ENCODE measurements at places on chromosomes 16 and 17. TPM values are rescaled to one million over a fixed set of nuclear protein-coding genes. Genes with fewer than 3 reads are reported as not detected.
A peak's percentile ranks its signal among the peaks of the same experiment; 100 is the strongest.

DNA sequence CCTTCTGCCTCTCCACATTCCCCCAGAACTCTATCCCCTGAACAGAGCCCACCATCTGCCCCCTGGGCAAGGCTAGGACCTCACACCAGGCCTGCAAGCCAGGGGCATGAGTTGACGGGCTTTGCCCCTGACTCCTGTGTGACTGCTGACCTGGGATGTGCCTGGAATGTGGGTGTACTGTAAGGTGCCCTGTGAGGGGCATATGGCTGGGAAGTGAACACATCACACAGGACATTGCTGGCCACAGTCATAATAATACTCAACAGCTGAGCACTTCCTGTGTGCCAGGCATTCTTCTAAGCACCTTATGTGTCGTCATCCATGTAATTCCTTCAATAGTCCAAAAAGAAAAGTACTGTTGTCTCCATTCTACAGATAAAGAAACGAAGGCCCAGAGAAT is 13.3 kb downstream of the CES4A start:
- no peak for DNase-seq

DNA sequence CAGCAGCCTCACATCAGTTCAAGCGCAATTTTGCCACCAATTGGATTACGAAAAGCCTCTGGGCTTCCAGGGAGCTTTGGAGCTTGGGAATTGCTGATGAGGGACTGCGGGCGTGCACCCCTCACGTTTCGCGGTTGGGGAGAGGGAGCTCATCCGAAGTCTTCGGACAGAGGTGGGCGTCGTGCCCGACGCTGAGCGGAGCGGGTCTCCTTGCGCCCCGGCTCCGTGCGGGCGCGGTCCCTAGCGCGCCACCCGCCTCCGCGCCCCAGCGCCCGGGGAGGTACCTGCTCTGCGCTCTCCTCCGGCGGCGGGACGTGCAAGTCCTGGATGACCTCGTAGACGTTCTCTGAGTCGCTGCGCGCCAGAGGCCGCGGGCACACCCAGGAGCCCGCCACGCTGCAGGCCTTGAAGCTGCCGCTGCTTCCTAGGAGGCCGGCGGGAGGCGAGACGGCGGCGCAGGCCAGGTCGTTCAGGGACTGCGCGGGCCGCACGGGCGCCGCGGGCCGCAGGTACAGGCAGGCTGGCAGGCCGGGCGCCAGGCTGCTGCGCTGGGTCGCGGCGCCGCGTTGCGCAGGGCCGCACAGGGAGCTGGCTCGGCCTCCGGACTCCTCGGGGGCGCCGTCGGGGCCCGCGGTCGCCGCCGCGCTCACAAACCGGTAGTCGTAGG is 3.2 kb downstream of the ARHGAP27 start:
- no peak for DNase-seq

- DNase-seq = no peak
These were observed 424 bp downstream of the C17orf100 start for GRCh38 chr17:6651919-6652452.

DNA sequence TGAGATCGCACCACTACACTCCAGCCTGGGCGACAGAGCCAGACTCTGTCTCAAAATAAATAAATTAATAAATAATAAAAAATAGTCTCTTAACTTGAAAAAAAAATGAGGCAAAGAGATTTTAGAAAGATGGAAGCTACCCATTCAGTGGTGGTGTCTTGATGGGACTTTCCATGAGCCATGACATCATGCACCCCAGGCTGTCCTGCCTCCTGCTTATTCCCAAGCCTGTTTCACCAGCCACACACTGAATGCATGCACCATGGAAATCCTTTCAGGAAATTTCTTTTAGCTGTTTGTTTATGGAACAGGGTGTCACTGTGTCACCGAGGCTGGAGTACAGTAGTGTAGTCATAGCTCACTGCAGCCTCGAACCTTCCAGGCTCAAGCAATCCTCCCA is 8.9 kb upstream of the DLX3 start:
- no peak for DNase-seq

GRCh38 chr17:30550512-30551273 is 73.5 kb downstream of the GOSR1 start:
- peak; percentile 12 for DNase-seq

GRCh38 chr16:85052536-85052935 is 24.9 kb downstream of the KIAA0513 start:
- DNase-seq = no peak

DNA sequence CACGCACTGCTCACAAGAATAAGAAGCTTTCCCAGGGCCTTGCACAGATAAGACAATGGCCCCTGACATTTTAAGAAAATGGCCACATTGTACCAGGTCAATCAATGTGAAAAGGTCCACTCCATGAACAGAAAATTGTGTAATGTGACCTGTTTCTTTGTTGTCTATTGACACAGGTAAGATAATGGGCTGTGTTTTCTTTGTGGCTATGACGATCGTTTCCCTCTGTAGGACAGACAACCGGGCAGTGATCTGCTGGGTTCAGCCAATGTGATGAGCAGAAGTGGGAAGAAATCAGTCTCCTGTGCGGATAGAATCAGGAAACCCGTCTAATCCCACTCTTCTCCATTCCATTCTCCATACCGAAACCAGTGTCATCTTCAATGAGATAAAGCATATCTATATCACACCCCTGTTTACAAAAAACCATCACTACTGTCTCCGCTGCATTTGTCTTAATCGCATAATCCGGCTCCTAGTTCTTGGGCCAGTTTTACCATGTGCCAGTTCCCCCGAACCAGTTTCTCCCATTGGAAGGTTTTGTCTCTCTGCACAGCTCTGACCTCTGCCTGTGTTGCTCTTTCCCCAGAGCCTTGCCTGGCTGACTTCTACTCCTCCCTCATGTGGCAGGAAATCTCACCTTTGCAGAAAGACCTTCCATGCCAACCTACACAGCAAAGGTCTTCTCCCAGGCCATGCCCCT is 66.9 kb upstream of the ATF7IP2 start:
- DNase-seq = no peak

The HSF4 gene
- 1.3 TPM for total RNA-seq

The NPIPA3 gene
- total RNA-seq = 0.27 TPM

The TOX3 gene
- total RNA-seq = under 0.01 TPM

The EVI2B gene
- 20.7 TPM for total RNA-seq

GRCh38 chr17:78020717-78021108 is 62.2 kb downstream of the TNRC6C start:
- no peak for DNase-seq

- DNase-seq = no peak
These were observed 4.7 kb upstream of the IGF2BP1 start for GRCh38 chr17:48992444-48992843.

The COX6A2 gene
- total RNA-seq = not detected

GRCh38 chr17:78935419-78936323 is 10.5 kb upstream of the TIMP2 start:
- no peak for DNase-seq

GRCh38 chr16:1430759-1431496 is at the start of gene PERCC1:
Gene PERCC1, plus strand, starts transcription at chr16:1431078. Its CDS starts 1,516 bp downstream, at chr16:1432594.
- DNase-seq = no peak

DNA sequence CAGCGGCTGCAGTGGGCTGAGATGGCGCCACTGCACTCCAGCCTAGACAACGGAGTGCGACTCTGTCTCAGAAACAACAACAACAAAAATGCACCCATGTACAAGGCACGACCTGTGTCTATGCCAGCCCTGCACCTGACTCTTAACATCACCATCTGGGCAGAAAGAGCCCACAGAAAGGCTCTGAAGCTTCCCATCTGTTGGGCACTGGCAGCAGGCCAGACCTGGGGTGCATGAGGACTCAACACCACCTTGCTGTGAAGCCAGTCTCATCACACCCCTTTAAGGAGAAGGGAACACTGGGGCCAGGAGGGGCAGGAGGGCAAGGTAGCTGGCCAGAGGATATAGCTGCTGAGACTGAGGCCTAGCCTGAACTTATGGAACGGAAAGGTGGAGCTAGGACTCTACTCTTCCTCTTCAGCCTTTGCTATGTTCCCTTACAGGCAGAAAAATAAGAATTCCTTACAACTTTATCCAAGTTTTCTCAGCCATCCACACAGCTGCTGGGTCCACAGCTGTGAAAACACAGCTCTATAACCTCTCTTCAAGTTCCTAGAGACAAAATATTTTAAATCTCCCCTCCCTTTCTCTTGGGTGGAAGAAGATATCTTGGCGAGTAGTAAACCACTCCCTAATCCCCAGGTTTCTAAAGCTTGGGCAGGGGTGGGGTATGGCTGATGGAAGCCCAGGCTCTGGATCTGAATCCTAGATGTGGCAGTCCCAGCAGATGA is 2.8 kb downstream of the ELOB start:
- no peak for DNase-seq

GRCh38 chr17:77449908-77450741 is 309.4 kb downstream of the SEC14L1 start:
- no peak for DNase-seq

- no peak for DNase-seq
These were observed 26.8 kb upstream of the PRKCA start for GRCh38 chr17:66275651-66276050.

- DNase-seq = no peak
These were observed 191.0 kb downstream of the SPECC1 start for GRCh38 chr17:20200016-20200795.

The DOC2B gene
- total RNA-seq = 1.1 TPM

GRCh38 chr17:9021158-9021991 is at the start of gene NTN1:
Gene NTN1, plus strand, starts transcription at chr17:9021510. Its CDS starts 864 bp downstream, at chr17:9022374.
- DNase-seq = peak; percentile 62

The SULT1A2 gene
- total RNA-seq = 0.27 TPM

DNA sequence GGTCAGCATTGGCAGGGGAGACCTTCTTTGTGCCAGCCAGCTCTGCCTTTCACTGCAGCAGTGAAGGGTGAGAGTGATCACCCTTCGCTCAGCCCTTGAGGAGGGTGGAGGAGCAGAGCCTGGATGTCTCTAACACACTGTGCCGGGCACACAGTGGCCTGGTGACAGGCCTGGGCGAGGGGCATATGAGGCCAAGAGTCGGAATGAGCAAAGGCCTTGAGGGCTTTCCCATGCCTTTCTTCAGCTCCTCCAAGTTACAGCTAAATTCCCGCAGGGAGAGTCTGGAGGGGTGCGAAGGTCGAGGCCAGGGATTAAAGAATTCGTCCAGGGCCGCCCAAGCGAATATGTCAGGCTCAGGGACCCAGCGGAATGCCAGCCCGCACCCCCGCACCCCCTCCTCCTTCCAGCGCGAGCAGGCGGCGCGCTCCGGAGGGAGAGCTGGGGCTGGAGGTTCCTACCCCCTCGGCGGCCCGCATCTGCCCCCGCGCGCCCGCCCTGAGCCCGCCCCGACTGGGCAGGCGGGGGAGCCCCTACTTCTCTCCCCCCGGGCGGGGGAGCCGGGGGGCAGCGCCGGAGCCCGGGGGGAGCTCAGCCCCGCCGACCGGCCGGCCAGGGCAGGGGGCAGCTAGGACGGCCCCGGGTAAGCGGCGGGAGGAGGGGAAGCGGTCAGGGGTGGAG is at the start of gene RASL10B:
TSS of gene RASL10B (plus strand) at position 401 of the 678 bp plus-strand sequence. CDS start 3,546 bp downstream, outside the sequence.
- DNase-seq = peak; percentile 48

The KNOP1 gene
- 4.3 TPM for total RNA-seq

GRCh38 chr17:82674656-82675475 is 23.6 kb downstream of the RAB40B start:
- no peak for DNase-seq

DNA sequence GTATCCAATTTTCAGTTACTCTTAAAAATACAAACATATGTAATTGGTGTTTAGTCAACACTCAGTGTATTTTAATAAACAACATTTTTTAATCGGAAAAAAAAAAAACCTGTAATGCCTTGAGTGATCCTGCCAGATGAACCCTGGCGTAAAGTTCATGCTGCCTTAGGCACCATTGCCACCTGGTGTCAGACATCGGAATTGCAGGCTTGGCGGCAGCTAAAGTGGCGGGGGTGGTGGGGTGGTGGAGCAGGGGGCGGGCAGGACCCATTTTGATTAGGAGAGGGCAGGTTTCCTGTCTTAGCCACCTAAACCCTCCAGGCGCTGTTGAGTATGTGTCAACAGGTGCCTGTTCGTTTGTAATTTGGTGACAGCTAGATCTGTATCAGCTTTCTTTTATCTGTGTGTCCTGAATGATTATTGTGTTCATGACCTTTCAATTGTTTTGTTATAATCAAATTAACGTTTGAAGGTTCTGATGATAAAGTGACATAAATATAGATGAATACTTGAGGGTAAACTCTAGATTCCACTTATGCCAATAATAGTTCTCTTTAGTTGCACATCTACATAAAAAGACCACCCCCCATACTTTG is 588.7 kb downstream of the CDH13 start:
- peak; percentile 46 for DNase-seq

GRCh38 chr17:16197276-16197675 is 18.1 kb downstream of the NCOR1 start:
- no peak for DNase-seq

- DNase-seq = no peak
These were observed 112.6 kb downstream of the OR1D5 start for GRCh38 chr17:2950846-2951245.

DNA sequence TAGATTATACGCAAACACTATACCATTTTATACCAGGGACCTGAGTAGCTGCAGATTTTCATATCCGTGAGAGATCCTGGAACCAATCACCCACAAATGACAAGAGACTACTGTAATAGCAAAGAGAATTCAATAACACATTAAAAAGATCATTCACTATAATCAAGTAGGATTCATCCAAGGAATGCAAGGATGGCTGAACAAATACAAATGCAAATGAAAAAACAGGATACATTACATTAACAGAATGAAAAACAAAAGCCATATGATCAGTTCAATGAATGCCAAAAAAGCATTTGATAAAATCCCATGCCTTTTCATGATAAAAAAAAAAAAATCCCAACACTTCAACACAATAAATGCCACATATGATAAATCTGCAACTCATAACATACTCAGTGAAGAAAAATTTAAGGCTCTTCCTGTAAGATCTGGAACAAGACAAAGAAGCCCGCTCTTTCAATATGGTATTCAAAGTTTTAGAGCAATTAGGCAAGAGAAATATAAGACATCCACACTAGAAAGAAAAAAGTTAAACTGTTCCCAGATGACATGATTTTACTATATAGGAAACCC is 29.0 kb downstream of the N4BP1 start:
- no peak for DNase-seq

- DNase-seq = no peak
These were observed 15.9 kb upstream of the ULK2 start for GRCh38 chr17:19883537-19884215.

- no peak for DNase-seq
These were observed 321.0 kb downstream of the CPPED1 start for GRCh38 chr16:12482455-12483220.

GRCh38 chr16:56898847-56899246 is 33.1 kb upstream of the HERPUD1 start:
- DNase-seq = no peak

- DNase-seq = no peak
These were observed 64.6 kb downstream of the ANKFN1 start for GRCh38 chr17:56217921-56218320.

- DNase-seq = no peak
These were observed 488.5 kb upstream of the SOX9 start for GRCh38 chr17:71632328-71632727.

Measured in hematopoietic multipotent progenitor cell (in vitro differentiated cells).